ENCODE measurements at places on chromosomes 13 and 19. TPM values are rescaled to one million over a fixed set of nuclear protein-coding genes. Genes with fewer than 3 reads are reported as not detected.

GRCh38 chr13:74115133-74115532 is 19.1 kb downstream of the KLF12 start:
- no peak for DNase-seq

GRCh38 chr19:14402332-14403144 is 16.6 kb downstream of the DDX39A start:
- DNase-seq: no peak

DNA sequence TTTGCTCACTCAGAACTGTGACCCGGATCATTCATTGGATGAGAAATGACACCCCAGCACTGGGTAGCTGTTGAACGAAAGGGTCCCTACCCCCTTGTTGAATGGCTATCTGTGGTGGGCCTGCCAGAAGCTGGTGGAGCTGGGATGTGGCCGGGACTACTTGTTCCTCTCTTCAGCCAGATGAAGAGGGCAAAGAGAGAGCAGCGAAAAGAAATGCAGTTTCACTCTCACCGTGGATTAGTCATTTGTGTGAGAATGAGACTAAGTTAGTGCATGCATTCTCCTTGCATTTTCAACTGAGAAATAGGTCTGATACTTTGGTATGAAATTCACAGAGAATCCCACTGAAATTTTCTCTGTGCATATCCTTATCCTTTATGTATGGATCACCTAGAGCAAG is 553.1 kb downstream of the IRS2 start:
- no peak for DNase-seq

GRCh38 chr13:42965281-42965680 is 26.8 kb downstream of the EPSTI1 start:
- no peak for DNase-seq

Gene ZNF724
- 59.0 TPM for total RNA-seq

DNA sequence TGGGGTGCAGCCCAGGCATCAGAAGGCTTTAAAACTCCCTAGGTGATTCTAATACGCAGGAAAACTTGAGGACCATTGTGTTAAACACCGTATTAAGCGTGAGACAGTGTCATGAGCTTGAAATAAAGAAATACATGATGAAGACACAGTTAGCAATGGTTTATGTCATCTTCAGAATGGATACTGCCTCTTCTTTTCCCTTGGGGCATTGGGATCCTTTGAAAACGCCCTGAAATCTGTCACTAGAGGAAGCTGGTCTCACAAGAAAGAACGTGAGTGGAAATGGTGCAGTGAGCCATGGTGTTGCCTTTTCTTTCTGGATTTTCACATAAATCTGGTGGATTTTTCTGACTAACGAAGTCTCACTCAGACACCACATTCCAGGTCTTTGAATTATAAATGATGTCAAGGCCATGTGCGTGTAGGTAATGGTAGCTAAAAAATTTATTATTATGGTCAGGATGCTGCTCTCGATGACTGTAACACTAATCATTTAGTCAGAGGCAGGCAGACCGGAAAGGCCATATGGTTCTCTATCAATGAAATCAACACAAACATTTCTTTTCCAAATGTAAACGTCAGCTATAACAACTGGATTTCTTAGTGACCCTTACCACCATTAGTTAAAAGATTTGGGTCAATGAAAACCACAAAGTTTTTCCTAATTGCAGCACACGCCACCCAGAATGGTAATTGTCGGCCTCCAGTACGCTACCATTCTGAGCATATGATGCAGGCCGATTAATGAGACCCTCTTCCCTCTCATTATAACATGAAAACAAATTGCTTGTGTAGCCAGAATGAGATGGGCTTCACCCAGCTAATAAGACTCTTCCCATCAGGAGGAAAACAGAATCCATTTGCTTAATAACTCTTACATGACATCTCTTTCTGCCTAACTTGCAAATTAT is 105.6 kb downstream of the SLC7A1 start:
- DNase-seq: no peak

DNA sequence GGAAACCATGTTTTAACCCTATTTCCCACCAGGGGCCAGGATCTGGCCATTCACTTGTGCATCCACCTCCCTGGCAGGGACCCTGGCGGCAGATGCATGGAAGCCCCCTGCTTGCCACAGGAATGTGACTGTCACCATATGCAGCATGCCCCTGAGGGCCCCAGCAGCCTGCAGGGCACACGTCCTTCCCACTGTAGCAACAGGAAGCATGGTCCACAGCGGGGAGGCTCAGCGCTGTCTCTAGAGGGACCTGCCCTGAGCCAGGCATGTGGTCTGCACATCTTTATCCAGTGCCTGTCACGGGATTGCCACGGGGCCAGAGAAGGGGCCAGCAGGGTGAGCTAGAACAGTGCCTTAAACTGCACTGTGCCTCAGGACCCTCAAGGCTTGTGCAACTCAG is 34.9 kb upstream of the MCF2L start:
- no peak for DNase-seq

DNA sequence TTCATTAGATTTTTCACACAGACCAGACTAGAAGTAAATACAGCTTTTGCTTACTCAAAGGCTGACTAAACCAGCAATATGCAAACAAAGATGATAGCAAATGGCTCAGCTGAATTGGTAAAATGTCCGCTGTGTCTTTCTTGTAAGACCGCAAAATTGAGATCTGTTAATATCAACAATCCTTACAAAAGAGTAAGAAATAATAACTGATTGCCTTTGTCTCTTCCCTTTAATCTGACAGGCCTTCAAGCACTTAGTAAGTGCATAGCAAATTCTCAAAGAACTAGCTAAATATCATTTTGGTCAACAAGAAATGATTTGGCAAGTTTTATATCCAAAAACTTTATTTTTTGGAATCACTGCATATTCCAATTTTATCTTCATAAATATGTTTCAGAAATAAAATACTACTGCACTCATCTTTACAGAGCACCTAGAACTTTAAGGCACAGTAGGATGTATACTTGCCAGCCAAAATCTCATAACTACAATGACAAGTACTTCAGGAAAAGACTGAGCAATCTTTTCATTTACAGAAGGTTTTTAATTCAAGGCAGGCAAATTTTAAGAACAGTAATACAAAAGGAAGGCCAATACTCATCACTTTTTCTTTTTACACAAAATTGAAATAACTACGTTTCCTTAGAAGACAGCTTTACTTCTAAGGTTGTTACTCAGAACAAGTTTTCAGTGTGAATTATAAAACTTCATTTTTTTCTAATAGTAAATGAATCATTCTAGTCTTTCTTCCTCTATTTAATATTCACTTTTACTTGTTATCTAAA is 1.1 kb downstream of the ELF1 start:
- DNase-seq: no peak

- peak; percentile 4 for DNase-seq
Observed at GRCh38 chr19:41707871-41708371, 505 bp upstream of the CEACAM5 start.

DNA sequence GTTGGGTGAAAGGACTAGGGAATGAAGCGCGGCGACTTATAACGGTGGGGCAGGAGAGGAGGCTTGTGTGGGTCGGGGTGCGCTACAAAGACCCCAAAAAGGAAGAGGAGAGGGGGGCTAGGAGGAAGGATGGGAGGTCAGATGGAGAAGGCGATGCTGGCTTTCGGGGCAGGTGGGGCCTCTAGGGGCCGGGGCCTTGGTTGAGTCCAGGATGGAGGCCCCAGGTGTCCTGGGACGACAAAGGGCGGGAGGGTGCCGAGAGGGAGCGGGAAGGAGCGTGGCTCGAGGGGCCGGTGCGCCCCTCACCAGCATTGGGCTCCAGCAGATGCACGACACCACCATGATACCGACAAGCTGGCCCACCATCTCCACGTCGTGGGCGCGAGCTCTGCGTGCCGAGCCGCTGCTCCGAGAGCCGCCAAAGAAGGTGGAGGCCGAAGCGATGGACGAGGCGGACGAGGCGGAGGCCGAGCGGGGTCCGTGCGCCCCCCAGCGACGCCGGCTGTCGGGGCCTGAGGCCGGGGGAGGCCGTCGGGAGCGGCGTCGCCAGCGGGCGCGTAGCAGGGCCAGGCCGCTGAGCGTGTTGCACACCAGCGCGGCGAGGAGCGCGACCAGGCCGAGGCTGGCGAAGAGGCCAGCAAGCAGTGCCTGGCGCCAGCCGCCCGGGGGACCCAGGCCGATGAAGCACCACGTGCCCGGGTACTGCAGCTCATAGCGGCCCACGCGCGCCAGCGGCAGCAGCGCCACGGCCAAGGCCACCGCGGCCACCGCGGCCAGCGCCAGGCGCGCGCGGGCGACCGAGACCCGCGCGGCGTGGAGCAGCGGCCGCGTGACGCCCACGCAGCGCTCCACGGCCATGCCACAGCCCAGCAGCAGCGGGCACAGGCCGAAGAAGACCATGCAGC is 1.8 kb downstream of the PTGER1 start:
- peak; percentile 46 for DNase-seq

Gene LILRA1
- not detected for total RNA-seq

DNA sequence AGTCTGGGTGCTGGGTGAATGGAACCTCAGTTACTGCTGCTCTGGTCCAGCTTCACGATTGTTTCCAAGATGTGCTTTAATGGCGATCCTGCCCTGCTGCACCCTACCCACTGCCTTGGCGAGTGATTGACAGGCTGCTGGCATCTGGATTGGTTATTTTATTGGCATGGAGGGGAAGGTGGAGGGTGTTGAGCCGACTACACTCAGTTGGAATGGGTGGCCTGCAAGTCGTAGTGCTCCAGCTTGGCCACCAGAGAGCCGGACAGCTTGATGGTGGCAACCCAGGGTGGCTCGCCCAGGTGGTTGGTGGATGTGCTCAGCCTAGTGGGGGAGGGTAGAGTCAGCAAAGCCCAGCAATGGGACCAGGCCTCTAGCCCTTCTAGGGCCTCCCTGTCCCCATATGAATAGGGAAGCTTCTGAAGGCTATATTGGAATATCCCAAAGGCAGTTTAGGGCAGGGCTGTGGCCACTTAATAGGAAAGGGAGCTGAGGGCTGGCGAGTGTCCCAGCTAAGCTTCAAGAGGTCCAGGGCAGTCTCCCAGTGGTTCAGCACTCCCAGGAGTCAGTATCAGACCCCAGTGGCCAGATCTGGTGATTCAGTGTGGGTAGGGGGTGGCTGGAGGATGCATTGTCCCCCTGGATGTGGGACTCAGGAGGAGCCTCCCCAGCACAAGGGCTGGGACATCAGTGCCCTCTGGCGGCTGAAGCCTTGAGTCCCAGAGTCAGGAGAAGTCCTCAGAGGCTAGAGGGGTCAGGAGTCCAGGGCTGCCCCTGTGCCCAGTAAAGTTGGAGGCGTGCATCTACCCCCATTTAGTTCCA is 3.4 kb downstream of the GGN start:
- peak; percentile 75 for DNase-seq

- peak; percentile 30 for DNase-seq
Observed at GRCh38 chr13:32142956-32143375, 111.4 kb downstream of the FRY start.

- no peak for DNase-seq
Observed at GRCh38 chr13:27401210-27401609, 23.2 kb upstream of the GTF3A start.

DNA sequence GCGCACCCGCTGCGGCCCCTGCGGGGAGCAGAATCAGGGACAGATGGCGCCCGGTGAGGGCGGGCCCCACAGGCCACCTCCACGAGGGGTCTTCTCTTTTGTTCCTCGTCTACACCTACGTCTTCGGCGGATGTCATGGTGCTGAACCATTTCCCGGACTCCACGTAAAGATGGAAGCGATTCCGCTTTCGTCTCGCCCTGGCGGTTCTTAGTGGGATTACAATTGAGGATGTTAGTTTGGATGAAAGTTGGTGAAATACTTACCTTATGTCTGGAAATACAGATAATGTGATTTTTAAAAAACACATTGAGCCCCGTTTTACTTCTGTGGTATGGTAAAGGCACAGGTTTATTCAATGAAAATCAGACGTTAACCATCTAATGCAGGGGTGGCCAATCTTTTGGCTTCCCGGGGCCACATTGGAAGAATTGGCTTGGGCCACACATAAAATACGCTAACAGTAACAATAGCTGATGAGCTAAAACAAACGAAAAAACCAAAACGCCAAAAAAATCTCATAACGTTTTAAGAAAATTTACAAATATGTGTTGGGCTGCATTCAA is 1.4 kb upstream of the ZMYM5 start:
- DNase-seq: peak; percentile 65

- DNase-seq: no peak
Observed at GRCh38 chr13:19676168-19676567, 42.7 kb downstream of the MPHOSPH8 start.

- no peak for DNase-seq
Observed at GRCh38 chr13:110422913-110423688, 116.0 kb downstream of the COL4A2 start.

DNA sequence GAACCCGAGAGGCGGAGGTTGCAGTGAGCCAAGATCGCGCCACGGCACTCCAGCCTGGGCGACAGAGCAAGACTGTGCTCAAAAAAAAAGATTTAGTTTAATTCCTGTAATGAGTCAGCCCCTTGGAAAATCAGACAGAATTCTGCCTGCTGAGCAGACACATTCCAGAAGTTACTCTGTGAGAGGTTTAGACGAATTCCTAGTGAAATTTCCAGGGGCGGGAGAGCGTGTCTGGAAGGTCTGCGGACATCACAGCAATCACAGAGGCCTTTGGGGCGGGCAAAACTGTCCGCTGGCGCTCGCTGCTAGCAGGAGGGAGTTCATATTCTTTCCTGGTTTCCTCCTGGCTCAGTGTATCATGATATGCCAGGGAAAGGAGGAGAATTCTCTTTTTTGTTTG is 17.5 kb downstream of the MISP start:
- no peak for DNase-seq

Data from WTC11 (cell line).